ENCODE measurements at places on chromosomes 3 and 15.

DNA sequence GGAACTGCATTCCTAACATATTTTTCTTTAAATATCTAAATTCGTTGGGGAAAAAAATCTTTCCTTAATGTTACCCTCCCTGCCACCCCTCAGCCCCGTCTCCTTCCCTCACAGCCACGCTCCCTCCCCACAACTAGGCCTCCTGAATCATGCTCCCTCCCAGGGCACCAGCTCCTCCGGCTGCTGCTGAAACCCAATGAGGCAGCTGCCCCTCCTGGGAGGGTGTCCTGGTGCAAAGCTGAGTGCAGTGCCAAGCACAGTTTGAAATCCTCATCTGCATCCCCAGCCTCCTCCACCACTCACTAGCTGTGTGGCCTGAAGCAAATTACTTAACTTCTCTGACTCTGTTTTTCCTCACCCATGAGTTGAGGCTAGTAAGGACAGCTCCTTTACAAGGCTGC is 2.7 kb upstream of the NR2E3 start:
- no peak for DNase-seq

GRCh38 chr3:73955494-73956070 is 330.8 kb upstream of the PDZRN3 start:
- DNase-seq: no peak

GRCh38 chr3:139109271-139109670 is 64.6 kb upstream of the PRR23C start:
- DNase-seq: no peak

DNA sequence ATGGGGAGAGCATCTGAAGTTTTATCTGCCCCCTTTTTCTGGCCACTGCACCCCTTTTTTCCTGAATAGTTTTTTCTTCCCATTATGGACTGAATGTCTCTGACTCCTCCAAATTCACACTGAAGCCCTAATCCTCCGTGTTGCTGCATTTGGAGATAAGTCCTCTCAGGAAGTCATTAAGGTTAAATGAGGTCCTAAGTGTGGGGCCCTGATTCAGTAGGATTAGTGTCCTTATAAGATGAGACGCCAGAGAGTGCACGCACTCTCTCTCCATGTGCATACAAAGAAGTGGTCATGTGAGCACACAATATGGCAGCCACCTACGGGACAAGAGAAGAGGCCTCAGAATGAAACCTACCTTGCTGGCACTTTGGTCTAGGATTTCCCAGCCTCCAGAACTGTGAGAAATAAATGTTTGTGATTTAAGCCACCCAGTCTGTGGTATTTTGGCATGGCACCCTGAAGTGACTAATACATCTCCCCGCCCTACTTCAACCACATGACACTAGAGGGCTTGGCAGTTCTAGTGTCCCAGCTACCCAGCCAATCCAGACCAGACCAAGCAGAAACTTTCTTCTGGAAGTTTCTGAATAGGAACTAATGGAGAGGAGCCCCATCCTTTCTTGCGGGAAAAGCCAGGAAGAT is 191.3 kb downstream of the PDE8A start:
- no peak for DNase-seq

DNA sequence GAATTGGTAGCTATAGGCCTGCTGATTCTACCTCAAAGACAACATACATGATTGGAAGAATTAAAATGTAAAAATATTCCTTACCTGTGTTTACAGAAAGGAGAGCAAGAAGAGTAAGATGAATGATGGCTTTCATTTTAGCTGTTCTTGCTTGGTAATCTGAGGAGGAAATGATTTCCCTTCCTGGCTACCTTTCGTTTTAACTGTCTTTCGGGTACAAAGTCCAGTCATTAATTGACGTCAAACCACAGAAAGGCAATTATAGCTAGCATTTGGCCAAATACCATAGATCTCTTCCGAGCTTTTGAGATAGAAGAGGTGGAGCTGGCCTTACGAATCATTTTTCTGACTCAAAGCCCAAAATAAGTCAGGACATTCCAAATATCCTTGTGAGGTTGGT is at the start of gene MUC13:
TSS of gene MUC13 (minus strand) at position 175 of the 400 bp plus-strand sequence. CDS start at position 136, 39 bp downstream.
- DNase-seq: no peak

DNA sequence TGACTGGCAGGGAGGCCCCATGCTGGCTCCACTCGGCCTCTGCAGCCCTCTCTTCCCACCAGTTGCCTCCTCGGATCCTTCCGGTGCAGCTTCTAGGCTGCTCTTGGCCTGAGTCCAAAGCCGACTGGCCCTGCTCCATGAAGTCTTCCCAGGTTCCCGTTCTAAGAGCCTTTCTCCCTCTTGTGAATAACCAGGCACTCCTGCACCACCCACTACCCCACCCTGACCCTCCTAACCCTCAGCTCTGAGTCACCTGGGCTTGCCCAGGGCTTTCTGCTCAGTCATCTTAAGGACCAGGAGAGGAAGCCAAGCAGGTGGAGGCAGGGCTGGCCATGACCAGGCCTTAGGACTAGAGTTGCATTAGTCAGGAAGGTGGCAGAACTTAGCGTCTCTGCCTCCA is 28.1 kb upstream of the CNBP start:
- DNase-seq: no peak

GRCh38 chr15:93894438-93895036 is 336.8 kb upstream of the MCTP2 start:
- no peak for DNase-seq

DNA sequence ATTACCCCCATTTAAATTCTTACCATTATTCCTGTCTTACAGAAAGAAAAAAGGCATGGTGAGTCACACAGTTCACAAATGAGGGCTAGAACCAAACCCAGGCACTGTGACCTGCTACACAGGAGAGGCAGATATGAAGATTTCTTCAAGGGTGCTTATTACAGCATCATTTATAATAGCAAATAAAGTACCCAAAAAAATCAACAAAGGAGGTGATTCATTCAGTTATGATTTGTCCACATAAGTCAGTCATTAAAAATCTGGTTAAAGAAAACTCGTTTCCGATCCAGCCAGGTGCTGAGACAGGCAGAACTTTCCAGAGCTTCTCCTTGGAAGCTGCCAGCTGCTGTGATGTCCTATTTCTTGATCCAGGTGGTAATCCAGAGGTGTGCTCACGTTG is 7.5 kb upstream of the LOXL1 start:
- no peak for DNase-seq

Measured in Caco-2 (cell line).